Motor neuron (in vitro differentiated cells): ENCODE measurements at places on chromosomes 2 and 18. TPM values are rescaled to one million over a fixed set of nuclear protein-coding genes. Genes with fewer than 3 reads are reported as not detected.

DNA sequence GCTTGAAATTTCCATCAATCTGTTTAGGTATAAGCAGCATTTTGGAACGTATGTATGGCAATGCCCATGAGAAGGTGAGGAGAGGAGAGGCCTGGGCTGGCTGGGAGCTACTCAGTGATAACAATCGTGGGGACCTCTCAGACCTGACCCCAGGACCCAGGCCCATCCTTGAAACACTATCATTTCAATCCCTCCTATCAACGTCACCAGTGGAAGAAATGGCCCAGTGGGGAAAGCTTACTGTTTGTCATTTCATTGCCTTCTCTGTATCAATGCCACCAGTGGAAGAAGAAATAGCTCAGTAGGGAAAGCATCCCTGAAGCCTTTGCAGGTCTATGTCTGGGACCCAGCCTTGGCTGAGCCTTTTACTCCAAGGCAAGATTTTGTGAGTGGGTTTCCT lies 44.8 kb downstream of the ASB18 start:
- ATAC-seq: no peak

The B3GNT7 gene
- 0.58 and 0.73 TPM in 2 replicates for total RNA-seq

DNA sequence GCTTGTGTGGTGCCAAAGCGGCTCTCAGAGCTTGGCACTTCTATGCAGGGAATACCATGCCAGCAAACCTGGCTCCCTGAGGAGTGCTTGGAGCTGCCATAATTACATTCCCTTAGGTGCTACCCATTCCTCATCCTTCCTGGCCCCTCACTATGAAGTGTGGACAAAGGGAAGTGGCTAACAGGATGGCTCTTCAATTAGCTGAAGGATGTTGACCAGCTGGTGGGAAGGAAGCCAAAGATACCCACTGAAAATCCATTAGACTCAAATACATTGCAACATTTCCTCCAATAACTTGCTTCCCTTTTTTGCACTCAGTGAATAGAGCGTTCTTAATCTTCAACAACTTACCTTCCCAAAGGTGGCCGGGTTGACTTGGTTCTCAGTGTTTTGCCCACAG lies 8.5 kb downstream of the RFX8 start:
- no peak for ATAC-seq

DNA sequence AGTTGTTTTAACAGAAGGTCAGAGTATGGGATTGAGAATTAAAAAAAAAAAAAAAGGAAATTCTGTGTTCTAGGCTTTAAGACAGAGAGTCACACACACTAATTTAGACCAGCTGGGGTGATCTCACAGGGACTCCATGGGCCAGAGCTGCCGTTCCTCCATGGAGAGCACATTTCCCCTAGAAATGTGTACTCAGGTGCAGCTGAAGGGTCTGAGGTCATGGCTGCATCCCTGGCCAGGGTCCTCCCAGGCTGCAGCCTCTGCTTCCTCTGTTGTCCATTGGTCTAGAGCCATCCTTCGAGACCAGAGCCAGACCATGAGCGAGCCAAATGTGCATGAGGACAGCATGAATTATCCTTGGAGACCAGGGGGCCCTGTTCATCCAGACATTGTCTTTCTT lies 190.1 kb upstream of the TNP1 start:
- no peak for ATAC-seq

DNA sequence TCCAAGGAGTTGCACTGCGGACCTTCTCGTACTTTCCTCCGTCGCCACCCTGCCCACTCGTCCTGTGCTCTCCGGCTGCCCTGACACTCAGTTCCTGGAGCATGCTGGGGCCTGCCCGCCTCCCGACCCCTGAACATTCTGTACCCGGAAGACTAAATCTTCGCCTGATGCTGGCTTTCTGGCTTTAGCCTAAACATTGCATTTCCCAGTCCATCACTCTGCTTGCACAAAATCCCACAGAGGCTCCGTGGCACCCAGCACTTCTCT lies 550 bp upstream of the SFXN5 start:
- no peak for ATAC-seq

The CYP27A1 gene
- total RNA-seq: 12.0 and 15.3 TPM in 2 replicates

GRCh38 chr2:219736209-219736608 lies 108.8 kb downstream of the SLC4A3 start:
- peak; percentile 82 for ATAC-seq

GRCh38 chr2:237558961-237559641 lies 7.3 kb upstream of the PRLH start:
- no peak for ATAC-seq

- no peak for ATAC-seq
Measured at GRCh38 chr18:28647961-28648360, 471.0 kb upstream of the CDH2 start.

GRCh38 chr2:8003462-8004075 lies 678.3 kb upstream of the ID2 start:
- ATAC-seq: peak; percentile 73

GRCh38 chr2:199556527-199557285 lies 99.0 kb upstream of the SATB2 start:
- ATAC-seq: no peak

DNA sequence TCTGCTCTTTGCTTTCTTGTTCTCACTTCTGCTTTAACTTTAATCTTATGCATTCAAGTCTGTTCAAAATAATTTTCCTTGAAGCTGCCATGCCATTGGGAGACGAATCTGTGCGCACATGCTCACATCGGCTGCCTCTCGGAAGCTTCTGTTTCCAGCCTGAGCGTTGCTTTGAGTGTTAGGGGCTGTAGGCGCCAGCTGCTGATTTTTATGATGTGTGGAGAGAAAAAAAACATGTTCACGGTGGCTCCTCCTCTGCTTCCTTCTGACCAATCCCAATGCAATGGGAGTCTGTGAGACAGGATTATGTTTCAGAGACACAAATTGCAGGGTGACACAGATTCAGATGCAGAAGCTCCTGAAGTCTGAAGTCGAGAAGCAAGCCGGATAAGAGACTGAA lies at the start of gene MC4R:
TSS of gene MC4R (minus strand) at position 180 of the 400 bp plus-strand sequence. CDS start 426 bp downstream, outside the sequence.
- peak; percentile 100 for ATAC-seq

GRCh38 chr2:6425032-6425431 lies 440.7 kb downstream of the CMPK2 start:
- ATAC-seq: no peak

The LRRC30 gene
- total RNA-seq: not detected in 2 replicates

The MRPS5 gene
- 41.9 and 42.7 TPM in 2 replicates for total RNA-seq

The C1QL2 gene
- 0.21 TPM in 1 of 2 replicates, not detected in the other for total RNA-seq

DNA sequence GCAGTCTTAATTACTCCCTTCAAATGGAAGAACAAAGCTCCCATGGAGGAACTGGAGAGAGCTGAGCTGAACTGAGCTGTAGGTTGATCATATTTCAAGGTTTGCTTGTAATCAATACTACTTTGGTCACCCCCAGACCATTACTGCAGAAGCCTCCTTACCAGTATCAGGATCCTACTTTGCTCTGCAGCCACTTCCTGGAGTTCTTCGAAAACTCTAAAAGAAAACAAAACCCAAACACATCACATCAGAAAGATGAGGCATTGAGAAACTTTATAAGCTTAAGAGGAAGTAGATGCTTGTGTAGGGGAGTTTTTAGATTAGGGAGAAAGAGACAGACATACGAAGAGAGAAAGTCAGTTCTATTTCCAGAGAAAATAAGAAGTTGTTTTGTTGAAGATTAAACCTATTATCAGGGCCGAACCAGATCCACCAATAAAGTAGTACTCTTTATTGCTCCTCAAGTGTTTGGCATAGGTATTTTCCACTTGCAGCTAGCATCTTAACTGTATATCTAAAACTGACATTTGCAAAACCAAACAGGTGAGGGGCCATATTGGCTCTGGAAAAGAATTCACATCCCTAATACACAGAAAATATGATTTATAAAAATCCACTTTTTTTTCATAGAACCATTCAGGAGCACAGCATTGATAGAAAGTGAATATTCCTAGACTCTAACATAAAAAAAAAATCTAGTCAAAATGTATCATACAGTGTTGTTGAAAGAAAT lies 166.9 kb upstream of the KLF7 start:
- no peak for ATAC-seq

The ACTG2 gene
- 0.60 and 0.93 TPM in 2 replicates for total RNA-seq

The ANKAR gene
- 3.7 and 3.9 TPM in 2 replicates for total RNA-seq

- ATAC-seq: no peak
Measured at GRCh38 chr2:241849616-241850543, 8.8 kb downstream of the PDCD1 start.

DNA sequence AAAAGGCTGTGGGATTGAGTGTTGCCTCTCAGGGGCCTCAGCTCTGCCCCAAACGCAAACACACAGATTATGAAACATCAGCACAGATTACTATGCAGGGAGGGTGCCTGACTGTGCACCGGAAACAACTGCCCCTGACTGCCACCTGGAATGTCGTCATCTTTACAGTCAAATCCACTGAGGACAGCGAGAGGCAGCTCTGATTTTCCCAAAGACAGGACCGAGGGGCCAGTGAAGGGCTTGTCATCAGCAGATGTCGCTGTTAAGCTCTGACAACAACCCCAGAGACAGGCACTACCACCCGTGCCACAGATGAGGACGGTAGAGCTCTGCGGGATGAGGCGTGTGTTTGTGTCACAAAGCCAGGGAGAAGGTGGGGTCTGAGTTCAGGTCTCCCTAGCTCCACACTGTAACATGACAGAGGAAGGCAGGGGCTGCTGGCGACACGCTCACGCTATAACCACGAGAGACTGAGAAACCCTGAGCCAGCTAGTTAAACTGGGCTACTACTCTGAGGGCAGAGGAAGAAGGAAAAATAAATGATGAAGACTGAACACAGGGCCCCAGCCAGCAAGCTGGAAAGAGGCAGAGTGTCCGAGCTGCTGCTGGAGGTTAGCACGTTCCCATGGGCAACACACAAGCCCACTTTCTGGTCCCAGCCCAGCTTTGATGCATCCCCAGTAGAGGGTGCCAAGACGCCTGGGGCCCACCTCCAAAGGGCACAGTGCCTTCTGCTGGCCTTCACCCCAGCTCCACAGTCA lies 47.0 kb downstream of the PARD6G start:
- ATAC-seq: peak; percentile 86

DNA sequence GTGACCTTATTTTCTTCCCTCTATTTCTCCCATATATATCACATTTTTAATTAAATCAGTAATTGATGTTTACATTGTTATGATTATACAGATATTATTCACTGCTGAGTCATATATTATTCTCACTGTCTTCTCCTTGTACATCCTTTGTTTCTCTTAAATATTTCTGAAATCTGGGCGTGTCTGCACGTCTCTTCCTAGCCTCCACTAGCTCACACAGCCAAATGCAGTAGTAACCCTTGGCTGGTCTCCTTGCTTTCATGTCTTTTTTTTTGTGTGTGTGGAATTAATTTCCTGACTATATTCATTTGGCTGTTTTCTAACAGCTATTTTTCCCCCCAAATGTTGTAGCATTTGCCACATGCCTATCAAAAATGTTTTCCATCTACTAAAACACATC lies 15.8 kb downstream of the CCNYL1 start:
- peak; percentile 68 for ATAC-seq

- ATAC-seq: no peak
Measured at GRCh38 chr2:241111440-241111805, 9.3 kb upstream of the MTERF4 start.

The FSHR gene
- 0.30 and 0.31 TPM in 2 replicates for total RNA-seq

- no peak for ATAC-seq
Measured at GRCh38 chr2:217433522-217433921, 569.3 kb downstream of the TNS1 start.

GRCh38 chr2:149038442-149039212 lies at the start of gene LYPD6B:
TSS of gene LYPD6B (plus strand) at chr2:149038699. CDS start at chr2:149130949, 92,250 bp downstream.
- ATAC-seq: peak; percentile 59

The MC5R gene
- total RNA-seq: not detected in 2 replicates

The ST6GAL2 gene
- total RNA-seq: 7.5 and 7.7 TPM in 2 replicates

DNA sequence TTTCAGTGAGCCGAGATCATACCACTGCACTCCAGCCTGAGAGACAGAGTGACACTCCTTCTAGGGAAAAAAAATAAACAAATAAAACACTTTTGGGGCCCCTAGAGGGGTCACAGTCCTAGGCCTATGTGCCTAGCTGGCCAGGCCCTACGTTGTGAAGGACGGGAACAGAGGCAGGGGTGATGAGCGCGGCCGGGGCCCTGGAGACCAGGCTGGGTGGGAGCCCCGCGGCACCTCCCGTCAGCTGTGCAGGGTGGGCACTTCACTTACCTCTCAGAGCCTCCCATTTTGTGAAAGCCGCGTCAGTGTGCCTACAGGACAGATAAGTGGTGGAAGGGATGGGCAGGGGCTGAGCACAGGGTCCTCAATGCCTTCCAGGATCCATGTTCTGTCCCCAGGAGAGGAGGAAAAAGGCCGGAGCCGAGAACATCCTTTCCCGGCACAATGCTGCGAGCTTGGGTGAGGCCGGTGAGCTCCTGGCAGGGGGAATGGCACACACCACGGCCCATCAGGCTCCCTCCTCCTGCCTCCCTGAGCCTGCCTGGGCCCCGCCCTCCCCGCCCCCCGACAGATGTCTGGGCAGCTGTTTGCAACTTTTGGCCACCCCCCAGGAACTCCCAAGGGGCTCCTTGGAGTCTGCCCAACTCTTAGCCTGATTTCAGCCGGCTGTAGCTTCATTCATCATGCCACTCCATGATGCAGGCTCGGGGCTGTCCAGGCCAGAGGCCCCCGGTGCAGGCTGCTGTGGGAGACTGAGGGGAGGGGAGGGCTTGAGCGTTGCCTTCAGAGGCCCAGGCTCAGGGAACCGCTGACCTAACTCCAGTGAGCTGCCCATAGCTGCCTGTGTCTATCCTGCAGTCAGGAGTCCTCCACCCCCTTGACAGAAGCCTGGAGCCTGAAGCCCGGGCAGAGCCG lies 196.5 kb downstream of the TFCP2L1 start:
- ATAC-seq: peak; percentile 100

GRCh38 chr18:47593744-47594472 lies 336.6 kb downstream of the SMAD2 start:
- ATAC-seq: peak; percentile 78

DNA sequence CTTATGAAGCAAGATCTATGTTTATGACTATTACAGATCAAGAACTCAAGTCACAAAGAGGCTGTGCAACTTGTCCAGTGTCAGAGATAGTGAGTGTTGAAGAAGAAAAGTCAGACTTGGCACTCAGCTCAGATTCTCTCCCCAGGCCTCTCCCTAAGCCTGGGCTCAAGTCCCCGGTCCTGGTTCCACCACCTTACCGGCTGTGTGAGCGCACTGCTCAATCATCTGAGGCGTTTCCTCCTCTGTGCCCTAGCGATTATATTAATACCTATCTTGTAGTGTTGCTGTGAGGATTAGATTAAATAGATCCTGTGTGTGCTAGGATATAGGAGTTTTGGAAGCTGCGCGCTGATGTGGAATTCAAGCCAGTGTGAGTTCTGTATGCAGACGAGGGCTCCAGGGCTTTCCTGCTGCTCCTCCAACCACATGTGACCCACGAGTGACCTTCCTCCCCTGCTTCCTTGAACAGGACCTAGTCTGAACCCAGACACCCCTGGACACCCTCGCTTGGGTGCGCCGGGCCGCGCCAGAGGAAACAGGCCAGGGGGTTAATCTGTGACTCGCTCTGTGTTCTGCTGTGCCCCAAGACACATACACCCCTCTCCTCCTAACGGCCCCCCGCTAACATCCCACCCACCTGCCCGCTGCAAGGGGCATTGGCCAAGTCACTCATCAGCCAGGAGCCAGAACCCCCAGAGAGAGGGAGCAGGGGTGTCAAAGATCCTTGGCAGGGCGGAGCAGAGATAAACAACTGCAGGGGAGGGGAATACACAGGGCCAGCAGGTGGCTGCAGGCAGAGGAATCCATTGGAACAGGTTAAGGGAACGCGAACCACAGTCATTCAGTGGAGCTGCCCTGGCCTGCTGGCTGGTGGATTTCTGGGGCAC lies 38.3 kb downstream of the TNS1 start:
- ATAC-seq: no peak

- ATAC-seq: no peak
Measured at GRCh38 chr2:197975931-197976519, 171.6 kb downstream of the PLCL1 start.
